Endothelial cell of umbilical vein (primary cell): ENCODE measurements at places on chromosomes 6 and 20. TPM values are rescaled to one million over a fixed set of nuclear protein-coding genes. Genes with fewer than 3 reads are reported as not detected.

- peak; percentile 63 for DNase-seq
Observed at GRCh38 chr20:1965520-1966351, 28.1 kb downstream of the PDYN start.

DNA sequence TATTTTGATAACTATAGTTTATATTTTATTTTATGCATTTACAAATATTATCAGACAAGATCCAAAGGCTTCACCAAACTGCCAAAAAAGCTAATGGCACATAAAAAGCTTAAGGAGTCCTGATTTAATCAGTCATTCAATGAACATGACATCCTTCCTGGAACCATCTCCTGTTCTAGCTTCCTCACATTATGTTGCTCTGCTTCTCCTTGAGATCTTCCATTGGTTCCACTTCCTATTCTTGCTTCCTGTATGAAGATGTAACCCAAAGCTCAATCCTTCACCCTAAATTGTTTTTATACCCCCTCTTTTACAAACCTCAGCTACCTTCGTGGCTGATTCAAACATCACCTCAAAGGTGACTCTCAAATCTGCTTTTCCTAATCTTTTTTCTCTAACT is 4.5 kb upstream of the BRD2 start:
- DNase-seq = no peak

GRCh38 chr6:52515219-52515960 is 61.5 kb downstream of the TRAM2 start:
- no peak for DNase-seq

DNA sequence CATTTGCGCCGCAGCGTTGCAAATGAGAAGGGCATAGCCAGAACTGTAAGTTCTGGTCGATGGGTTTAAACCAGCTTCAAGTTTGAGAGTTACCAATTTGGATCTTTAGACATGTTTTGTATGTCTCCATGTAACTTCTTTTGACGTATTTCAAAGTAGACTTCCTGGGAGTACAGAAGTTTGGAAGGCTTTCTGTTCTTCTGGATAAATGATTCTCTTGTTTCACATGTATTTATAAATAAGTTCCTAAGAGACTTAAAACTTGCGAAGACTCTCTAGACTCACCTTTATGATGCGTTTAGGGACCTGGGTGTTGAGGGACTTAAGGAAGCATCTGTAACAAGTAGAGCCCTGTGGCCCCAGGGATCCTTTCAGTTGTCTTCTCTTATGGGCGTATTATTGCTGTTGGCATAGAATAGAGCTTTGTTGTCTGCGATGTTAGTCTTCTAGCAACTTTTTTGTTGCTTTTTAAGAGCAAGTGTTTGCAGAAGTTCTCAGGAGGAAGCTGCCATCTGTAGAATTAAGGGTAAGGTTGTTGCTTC is 1.3 kb downstream of the CDYL start:
- peak; percentile 48 for DNase-seq

DNA sequence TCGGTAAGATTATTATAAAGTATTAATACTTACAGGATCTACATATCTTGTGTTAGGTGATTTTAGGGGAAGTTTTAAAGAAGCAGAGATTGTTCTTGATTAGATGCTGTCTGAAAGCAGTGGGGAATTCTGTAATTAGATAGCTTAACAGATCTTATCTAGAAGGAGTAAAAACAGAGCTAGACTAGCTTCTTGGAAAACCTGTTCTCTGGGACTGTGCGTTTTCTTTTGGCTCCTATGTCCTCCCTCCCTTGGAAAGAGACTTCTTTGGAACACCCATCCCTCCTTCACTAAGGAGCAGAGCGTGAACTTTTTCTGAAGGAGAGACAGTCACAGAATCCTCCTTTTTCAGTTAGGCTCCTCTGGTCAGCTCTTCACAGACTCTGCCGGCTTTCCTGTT is 83.5 kb upstream of the ZNF184 start:
- DNase-seq = no peak

- no peak for DNase-seq
Observed at GRCh38 chr6:95548188-95548786, 29.0 kb upstream of the MANEA start.

DNA sequence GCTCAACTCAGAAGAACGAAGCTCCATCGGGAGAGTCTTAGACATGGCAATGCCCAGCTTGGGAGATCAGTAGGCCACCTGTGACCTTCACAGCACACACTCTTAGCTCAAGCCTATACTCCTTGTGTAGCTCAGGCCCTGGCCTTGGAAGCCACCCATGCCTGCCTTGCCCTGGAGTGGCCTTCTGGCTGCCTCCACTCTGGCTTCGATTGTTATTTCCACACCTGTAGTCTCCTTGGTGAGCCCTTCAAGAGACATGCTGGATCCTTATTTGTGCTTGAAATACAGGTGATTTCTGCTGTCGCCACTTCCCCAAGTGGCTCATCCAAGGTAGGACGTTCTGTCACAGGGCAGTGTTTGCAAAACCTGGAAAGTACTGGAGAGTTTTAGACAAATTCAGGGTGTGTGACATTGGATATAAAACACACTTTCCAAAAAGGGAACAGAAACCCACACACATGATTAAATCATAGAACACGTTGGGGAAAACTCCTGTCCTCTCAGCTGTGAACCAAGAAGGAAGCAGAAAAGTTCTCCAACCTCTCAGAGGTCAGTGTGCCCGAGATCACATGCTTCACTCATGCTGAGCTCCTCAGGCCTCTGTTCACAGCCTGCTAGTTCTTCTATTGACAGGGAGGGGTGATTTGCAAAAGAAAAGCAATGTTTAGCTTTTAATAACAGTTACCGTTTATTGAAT is 391.8 kb downstream of the CDC5L start:
- no peak for DNase-seq

- no peak for DNase-seq
Observed at GRCh38 chr6:20644667-20645370, 110.6 kb downstream of the CDKAL1 start.

DNA sequence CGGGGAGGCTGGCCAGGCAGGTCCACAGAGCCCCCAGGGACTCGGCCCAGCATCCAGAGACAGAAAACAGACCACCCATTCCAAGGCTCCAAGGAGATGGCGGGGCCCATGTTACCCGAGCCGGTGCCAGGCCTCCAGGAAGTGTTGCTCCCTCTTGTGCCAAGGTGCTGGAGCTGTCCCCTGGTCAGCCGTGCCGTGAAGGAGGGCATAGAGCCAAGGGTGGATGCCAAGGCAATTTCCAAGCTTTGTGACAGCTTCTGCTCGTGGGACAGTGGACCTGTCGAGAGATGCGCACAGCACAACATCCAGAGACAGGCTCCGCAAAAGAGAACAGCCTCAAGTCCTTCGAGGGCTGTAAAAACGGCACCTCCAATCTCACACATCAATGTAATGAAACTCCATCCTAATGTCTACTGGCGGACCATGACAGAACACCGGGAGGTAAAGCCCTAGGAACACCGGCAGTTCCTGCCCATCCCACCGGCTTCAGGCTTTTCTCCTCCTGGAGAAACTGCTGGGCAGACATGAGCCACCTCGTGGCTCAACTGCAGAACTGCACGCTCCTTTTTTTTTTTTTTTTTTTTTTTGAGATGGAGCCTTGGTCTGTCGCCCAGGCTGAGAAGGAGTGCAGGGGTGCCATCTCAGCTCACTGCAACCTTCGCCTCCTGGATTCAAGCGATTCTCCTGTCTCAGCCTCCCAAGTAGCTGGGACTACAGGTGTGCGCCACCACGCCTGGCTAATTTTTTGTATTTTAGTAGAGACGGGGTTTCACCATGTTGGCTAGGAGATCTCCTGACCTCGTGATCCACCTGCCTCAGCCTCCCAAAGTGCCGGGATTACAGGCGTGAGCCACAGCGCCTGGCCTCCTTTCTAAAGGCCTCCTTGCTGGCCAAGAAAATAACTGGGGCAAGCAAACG is 30.9 kb upstream of the AVP start:
- DNase-seq = peak; percentile 44

- DNase-seq = peak; percentile 78
Observed at GRCh38 chr6:167648501-167649278, 178.0 kb upstream of the AFDN start.

DNA sequence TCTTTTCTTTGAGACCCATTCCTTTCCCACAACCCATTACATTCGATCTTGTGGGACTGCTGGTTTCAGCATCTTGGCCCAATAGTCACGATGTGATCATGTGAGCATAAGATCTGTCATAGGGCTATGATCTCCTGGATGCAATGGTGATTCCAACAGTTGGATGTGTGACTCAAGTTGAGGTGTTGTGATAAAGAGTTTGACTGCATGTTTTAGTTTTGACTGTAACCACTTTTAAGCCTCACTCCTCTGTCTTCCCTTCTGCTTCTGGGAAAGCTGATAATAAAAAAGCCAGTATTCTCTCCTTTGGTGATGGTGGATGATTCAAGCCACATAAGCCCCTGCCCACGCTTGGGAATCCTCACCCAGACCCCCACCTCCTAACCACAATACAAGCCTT is 117.0 kb upstream of the ASCC3 start:
- DNase-seq = no peak

DNA sequence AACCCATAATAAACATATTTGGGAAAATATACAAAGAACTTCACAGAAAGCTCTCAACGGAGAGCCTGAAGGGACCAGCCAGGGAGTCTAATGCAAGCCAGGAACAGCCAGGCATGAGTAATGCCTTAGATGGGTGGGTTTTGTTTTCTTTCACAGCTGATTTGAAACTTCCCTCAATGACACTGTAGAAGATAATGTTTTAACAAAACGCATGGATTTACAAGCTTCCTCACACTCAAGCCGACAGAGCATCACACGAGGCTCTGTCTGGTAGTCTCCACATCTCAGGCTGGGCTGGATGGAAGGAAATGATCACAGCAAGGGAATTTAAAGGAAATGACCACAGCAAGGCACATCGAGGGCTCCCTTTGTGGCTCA is 113.9 kb downstream of the GMPR start:
- peak; percentile 74 for DNase-seq

- no peak for DNase-seq
Observed at GRCh38 chr20:3560578-3560977, 89.8 kb downstream of the ATRN start.

- DNase-seq = no peak
Observed at GRCh38 chr6:44829836-44830235, 442.3 kb downstream of the CDC5L start.

- DNase-seq = no peak
Observed at GRCh38 chr6:130138116-130138908, 84.4 kb downstream of the SAMD3 start.

DNA sequence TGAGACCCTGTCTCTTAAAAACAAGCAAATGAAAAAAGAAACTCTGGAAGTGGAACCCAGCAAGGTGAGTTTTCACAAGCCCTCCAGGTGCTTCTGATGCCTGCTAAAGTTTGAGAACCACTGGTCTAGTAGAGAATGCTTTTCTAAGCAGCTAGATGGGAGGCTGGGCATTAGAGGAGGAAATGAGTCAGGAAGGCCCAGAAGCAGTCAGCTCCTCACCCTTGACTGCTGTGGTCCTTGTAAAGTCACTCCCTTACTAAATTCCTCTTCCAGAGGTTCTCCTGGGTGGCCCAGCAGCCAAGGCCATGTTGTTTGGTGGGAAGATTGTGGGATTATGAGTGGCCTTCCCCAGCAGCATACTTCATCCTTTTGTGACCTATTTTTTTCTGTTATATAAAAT is 52.0 kb upstream of the FYN start:
- DNase-seq = peak; percentile 59

- no peak for DNase-seq
Observed at GRCh38 chr6:2508071-2508470, 242.7 kb downstream of the MYLK4 start.

DNA sequence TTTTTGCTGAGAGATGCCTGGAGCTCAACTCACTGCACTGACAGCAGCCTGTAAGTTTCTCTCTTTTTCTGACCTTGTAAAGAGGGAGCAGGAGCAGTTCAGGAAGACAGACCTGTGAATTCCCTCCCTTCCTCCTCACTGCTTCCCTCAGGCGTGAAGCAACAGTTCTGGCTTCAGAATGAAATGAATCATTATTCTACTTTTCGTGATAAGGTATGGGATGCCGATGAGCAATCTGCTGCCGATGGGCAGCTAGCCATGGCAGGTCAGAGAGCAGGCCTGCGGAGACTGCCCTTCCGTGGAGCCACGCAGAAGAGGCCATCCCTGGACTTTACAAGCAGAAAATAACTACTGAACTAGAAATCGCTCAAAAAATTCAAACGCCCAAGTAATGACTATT is 426.5 kb upstream of the RNF217 start:
- DNase-seq = peak; percentile 23

- no peak for DNase-seq
Observed at GRCh38 chr20:58837717-58838116, 13.0 kb downstream of the GNAS-AS1 start.

DNA sequence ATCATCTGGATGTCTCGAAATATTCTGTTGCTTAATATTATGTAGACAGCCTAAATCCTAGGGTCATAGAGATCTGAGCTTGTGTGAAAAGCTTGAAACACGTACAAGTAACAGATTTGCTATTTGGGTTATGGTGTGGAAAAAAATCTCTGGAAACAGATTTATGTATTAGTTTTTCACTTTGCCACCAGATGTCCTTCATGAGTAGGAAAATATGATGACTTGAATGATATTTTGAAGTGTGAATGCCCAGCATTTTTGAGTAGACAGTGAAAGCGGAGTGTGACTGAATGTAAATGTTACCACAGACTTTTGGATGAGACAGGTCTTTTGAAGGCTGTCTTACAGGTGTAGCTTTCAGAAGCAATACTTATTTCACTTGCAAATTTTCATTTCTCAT is 4.2 kb upstream of the BMP6 start:
- peak; percentile 62 for DNase-seq

GRCh38 chr6:1337791-1338190 is 25.9 kb downstream of the FOXQ1 start:
- DNase-seq = no peak

- no peak for DNase-seq
Observed at GRCh38 chr20:40536808-40537207, 152.2 kb downstream of the MAFB start.

DNA sequence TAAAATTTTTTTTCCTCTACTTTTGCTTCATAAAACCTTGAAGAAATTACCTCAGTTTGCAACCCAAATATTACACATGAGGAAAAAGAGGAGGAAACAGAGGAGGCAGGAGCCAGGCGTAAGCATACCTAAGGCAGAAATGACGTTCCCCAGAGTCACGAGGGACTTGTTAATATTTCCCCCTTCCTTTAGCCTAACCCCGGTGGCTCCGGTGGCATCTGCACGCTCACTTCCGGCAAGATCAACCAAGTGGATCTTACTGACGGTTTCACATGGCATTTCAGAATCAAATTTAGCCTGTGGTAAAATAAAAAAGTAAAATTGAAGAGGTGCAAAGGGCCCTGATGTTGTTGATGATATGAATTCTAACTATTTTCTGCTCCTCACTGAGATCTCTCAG is 67.4 kb downstream of the KIF16B start:
- DNase-seq = no peak

Gene ZBTB46
- total RNA-seq = 4.3 and 7.1 TPM in 2 replicates

Gene PHACTR1
- total RNA-seq = 19.4 and 23.2 TPM in 2 replicates

Gene SLC22A3
- total RNA-seq = not detected in 2 replicates

Gene FAM217A
- total RNA-seq = not detected in 2 replicates

Gene TCF21
- not detected in 2 replicates for total RNA-seq

Gene IL20RA
- not detected in 2 replicates for total RNA-seq

Gene PDYN
- total RNA-seq = not detected in 2 replicates

Gene SLC17A2
- total RNA-seq = not detected in 2 replicates

Gene IP6K3
- not detected in 2 replicates for total RNA-seq

Gene GFOD1
- 24.1 and 26.3 TPM in 2 replicates for total RNA-seq

Gene COL9A3
- 0.60 and 0.76 TPM in 2 replicates for total RNA-seq

Gene KAT14
- 9.5 and 11.7 TPM in 2 replicates for total RNA-seq
